Stimulated activated CD4-positive, alpha-beta T cell treated with anti-CD3 and anti-CD28 coated beads, Interleukin-12 subunit alpha, Interleukin-12 subunit beta, amount 100 ng/mL, for 24 hours (primary cell): ENCODE measurements at places on chromosomes 1 and 21.

DNA sequence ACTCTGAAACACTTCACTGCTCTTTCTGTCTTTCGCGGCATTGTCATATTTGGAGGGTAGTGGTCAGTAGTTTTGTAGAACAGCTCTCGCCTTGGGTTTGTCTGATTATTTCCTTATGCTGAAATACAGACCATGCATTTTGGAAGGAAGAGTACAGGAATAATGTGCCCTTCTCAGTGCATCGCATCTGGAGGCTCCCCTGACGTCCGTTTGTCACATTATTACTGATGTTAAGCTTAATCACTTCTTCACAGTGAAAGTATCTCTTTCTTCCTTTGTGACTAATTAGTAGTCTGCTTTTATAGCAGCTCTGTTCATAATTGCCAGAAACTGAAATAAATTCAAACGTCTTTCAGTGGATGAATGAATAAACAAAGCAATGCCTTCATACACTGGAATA lies 85.7 kb upstream of the CXADR start:
- no peak for DNase-seq

GRCh38 chr1:216433175-216433574 lies 9.9 kb upstream of the USH2A start:
- no peak for DNase-seq

DNA sequence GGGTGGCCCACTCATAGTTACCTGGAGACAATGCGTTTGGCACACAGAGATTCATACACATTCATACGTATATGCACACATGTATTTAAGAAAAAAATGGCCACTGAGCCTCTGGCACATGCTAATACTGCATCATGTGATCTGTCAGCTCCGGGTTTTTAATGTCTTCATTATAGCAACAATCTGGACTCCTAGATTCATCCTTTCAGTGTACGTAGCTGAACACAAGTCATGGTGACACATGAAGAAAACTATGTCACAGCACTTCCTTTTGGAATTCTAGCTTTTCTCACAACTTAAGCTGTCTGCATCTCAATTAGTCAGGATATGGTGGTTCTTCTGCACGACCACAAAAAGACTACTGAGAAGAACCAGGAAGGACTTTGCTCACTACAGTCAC lies 24.7 kb downstream of the HSF2BP start:
- no peak for DNase-seq

- DNase-seq = no peak
These were observed 15.4 kb downstream of the POLR3GL start for GRCh38 chr1:145979746-145980456.

GRCh38 chr1:153705484-153705883 lies 22.4 kb upstream of the INTS3 start:
- no peak for DNase-seq

DNA sequence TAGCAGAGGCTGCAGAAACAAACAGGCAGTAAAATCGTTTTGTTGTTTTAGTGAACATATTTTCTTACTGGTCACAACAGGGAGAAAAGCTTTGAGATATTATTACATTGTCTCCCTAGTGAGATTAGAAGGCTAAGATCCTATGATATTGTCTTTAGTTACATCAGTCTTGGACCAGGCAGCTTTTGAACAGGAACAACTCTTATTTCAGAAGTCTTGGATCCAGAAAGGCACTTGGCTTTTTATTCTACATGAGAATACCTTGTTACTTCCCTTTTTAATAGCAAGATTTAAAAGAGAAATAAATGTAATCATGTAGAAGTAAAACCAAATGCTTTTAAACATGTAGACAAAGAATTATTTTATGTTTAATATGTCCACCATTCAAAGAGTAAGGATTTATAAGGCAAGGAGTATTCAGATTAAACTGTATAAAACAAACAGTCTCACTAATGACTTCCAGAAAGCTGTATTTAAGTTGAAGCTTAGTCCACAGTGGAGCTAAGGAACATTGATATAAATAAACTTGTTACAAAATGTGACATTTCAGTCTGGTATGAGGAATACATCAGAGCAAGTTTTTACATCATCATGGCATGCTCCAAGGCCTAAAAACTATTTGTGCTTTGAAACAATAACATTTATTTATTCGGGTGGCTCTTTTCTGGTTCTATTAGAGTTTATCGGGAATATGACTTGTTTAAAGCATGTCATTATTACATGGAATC lies 72.2 kb downstream of the PHTF1 start:
- DNase-seq = no peak

GRCh38 chr1:229209816-229210215 lies 61.1 kb upstream of the RAB4A start:
- DNase-seq = no peak

- DNase-seq = no peak
These were observed 1.1 kb upstream of the SETDB1 start for GRCh38 chr1:150925080-150925479.

DNA sequence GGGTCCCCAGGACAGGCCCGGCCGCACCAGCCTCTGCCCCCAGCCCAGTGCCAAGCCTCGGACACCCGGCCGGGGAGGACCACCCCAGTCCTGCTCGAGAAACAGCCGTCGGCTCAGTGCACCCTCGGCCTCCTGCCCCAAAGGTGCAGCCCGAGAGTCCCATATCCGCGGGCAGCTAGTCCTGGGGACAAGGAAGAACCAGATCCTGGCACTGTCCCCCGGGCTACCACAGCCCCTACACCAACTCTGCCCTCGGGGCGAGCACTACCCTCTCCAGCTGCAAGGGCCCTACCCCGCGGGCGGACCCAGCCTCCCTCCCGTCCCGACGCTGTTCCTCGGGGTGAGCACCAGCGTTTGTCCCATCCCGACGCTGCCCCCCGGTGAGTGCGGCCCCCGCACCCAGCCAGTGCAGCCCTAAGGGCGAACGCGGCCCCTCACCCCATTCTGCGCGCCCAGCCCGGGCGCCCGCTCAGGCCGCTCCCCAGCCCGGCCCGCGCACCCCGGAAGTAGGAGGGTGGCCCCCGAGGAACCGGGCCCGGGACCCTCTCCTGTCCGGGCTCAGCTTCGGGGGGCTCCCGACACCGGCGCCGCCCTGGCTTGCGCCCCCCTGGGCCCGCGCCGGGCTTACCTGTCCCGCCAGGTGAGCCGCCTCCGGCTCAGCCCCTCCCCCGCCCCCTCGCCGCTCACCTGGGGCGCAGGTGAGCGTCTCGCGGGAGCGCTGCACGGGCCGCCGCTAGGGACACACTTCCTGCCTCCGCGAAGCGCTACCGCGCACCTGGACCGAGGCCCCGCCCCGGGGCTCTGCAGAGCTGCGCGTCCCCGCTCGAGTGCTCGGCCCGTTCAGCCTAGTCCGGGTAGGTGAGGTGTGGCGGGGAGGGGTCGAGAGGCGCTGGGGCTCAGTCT lies at the start of gene KDF1:
TSS of gene KDF1 (minus strand) at position 747 of the 903 bp plus-strand sequence. CDS start 8,088 bp downstream, outside the sequence.
- DNase-seq = no peak
